Endodermal cell (in vitro differentiated cells): ENCODE measurements at places on chromosomes 4 and X. TPM values are rescaled to one million over a fixed set of nuclear protein-coding genes. Genes with fewer than 3 reads are reported as not detected.

ITM2A gene
- total RNA-seq, result 24.8 and 29.6 TPM in 2 replicates

GPR50 gene
- 0.70 TPM in 2 replicates for total RNA-seq

MMRN1 gene
- total RNA-seq, result not detected in 3 replicates

GRIA3 gene
- 9.5 to 14.2 TPM (median 12.2 TPM) in 3 replicates for total RNA-seq

INPP4B gene
- 0.41 and 0.64 TPM in 2 replicates for total RNA-seq

DNA sequence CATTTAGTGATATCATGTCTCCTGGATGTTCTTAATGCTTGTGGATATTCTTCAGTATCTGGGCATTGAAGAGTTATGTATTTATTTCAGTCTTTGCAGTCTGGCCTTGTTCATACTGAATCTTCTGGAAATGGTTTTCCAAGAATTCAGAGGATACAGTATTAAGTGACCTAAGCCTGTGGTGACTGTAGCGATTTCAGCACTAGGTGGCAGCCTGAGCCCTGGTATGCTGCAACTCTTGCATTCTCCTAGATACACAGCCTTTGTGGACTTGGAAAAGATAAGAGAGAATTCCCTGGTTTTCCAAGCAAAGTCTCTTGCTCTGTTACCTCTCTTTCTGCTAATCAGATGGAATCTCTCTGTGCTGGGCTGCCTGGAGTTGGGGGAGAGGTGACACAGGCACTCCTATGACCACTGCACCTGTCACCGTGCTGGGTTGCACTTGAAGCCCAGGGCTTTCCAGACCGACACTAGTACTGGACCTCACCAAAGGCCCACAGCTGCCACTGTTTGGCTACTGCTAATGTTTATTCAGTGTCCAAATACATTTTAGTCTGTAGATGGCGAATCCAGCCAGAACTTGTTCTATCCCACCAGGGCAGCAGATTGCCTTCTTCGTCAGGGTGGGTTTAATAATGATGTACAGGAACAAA is 19.3 kb upstream of the SPIN2A start:
- DNase-seq, result peak; percentile 80

DNA sequence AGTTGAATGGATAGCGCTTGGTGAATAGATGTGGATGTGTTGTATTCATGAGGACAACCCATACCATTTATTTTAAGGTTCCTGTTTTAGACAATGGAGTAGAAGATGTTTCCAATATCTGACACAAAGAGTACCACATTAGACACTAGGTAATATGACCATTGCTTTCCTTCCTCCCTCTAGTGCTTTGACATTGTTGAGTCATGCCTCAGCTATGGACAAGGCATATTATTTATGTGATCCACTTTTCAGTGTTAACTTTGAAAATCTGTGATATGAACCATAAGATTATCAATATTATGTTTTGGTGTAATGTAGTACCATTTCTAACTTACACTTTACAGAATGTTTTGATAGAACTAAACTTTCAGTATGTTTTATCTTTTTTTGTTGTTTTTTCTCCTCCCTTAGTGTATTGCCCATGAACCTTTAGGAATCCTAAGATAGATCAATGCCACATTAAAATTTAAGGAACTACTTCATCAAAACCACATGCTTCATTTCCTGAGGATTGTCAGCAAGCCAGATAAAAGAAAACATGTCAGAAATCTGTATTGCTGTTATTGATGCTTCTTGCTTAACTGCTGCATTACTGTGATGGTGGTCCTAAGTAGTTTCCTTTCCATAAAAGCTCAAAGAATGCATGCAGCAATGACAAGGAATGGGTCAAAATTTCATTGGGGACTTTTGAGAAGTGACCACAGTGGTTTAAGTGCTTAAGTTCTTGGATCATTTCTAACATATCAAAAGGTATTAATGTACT is 105.0 kb downstream of the PCDH7 start:
- no peak for DNase-seq

DNA sequence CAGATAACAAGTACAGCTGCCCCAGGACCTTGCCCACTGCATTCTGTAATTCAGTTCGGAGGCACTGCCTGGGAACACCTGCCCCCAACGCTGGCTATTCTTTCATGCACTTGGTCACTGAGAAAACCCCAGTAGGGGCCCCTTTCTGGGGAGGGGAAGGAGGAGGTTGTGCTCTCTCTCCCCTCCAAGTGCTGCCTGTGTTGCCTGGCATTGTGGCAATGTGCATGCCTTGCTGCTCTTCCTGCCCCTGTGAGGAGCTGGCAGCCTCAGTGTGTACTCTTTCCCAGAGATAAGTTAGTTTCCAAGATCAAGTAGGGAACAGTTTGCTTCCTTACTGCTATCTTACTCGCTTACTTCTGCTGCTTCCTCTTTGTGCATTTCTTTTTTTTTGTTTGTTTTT is 90.8 kb downstream of the AASDH start:
- DNase-seq, result no peak

DNA sequence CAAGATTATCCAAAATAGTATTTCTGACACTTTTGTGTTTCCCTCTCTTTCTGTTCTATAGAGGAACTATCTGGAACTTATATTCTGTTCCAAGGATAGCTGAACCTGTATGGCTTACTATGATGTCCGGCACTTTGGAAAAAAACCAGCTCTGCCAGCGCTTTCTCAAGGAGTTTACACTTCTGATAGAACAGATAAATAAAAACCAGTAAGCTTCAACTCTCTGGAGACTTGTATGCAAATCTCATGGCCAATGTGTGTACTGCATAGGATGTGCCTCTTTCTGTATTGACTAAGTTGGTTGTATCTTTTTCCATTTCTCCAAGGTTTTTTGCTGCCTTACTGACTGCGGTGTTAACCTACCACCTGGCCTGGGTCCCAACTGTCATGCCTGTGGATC is 92.5 kb downstream of the FNIP2 start:
- no peak for DNase-seq

DNA sequence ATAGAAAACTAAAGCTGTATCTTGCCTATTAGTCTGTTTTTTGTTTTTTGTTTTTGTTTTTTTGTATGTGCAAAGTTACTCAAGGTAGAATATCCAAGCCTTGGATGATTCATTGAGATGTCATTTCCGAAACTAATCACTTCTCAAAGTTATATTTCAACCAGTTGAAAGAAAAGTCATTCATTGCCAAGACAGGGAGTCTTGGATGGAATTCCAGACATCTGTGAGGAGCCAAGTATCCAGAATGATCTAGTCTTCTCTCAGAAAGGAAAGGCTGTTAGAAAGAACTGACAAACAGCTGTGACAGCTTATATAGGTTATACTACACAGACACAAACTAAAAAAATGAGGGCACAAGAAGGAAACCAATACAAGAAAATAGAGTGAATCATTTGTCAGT is 141.1 kb upstream of the NDST3 start:
- no peak for DNase-seq

GRCh38 chr4:54197926-54198325 is 31.2 kb upstream of the PDGFRA start:
- no peak for DNase-seq

DNA sequence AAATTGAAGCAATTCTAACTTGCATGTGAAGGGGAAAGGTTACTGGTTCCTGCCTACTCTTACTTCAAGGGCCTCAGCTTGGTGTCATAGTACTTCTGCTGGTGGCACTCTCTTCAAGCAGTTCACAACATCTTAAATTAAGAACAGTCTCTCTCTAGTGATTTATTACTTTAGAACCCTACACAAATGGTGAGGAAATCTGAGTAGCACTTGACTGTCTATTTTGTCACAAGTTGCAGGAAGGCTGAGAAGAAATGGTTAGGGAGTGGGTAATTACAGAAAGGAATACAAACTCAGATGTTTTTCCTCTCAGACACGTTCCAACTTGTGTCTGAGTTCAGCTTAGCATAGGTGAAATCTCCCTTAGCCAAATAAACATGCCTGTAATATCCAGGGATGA is 242.3 kb upstream of the GRIA3 start:
- DNase-seq, result no peak

- peak; percentile 77 for DNase-seq
These were observed 3.9 kb downstream of the HMX1 start for GRCh38 chr4:8867624-8868320.

GRCh38 chr4:124726269-124726668 is 13.7 kb upstream of the ANKRD50 start:
- no peak for DNase-seq

GRCh38 chr4:177051473-177052060 is 258.1 kb upstream of the NEIL3 start:
- DNase-seq, result peak; percentile 76
